Activated CD4-positive, CD25-positive, alpha-beta regulatory T cell treated with anti-CD3 and anti-CD28 coated beads, Interleukin-2, amount 50 U/mL, for 24 hours (primary cell): ENCODE measurements at places on chromosomes 13 and 19.

- no peak for ATAC-seq
These were observed 1.6 kb upstream of the RAP2A start for GRCh38 chr13:97432232-97432916.

DNA sequence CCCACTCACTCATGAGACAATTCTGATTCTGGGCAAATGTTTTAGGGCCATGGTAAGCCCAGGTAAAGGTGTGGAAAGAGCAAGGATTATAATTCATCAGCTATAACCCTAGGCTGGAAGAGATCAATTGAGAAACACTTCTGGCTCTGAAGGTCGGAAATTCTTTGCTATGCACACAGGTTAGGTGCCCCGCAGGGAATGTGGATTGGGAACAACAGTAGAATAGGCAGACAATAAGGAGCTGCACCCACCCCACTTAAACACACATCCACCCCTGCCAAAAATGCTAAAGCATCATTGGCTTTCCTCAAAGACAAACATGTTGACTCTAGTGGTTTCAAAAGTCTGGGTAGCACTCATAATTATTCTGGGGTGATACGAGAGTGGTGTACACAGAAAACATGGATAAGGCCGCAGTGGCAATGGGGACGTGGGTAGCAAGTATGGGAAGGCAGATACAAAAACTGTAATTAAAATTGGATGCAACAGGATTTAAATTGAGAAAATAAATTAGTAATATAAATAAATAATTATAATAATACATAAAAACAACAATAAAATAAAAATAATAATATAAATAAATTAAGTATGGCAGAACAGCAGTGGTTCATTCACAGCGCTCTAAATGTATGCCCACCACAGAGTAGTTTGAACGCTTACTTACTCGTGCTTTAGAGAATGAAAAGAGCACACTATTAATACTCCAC, 8.6 kb downstream of the EFNB2 start:
- ATAC-seq = no peak

DNA sequence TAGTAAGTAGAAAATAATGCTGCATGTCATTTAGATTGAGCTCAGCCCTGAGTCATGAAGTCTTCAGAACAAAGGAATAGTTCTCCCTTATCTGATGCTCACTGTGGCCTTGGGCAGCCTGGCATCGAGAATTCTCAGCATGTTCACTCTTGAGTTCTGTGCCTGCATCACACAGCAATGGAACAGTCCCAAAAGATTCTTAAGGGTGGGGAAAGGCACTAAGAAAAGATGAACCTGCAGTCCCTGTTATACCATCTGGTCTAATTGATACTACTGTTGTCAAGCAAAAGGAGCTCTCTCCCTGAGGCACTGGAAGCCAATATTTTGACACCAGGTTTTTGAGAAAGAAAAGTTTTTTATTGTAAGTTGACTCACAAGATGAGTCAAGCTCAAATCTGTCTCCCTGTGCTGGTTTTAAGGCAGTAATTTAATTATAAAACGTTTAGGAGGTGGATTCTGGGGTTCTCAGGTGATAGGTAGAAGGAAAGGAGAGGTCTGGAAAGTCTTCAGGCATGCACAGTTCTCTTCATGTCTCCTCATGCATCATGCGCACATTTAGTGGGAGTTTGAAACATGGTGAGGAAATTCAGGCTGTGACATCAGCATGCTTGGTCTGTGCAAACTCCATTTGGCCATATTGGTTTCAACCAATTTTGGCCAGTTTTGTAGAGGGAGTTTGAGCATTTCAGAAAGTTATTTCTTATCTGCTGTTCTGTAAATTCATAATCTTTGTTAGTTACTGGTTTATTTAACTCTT, 38.1 kb upstream of the ZNF766 start:
- ATAC-seq = no peak

- ATAC-seq = no peak
These were observed 185.9 kb downstream of the NALCN start for GRCh38 chr13:101230271-101230890.

GRCh38 chr13:41563341-41563983, 106.1 kb downstream of the RGCC start:
- ATAC-seq = no peak

GRCh38 chr19:35618857-35619256, 6.3 kb downstream of the HAUS5 start:
- no peak for ATAC-seq

DNA sequence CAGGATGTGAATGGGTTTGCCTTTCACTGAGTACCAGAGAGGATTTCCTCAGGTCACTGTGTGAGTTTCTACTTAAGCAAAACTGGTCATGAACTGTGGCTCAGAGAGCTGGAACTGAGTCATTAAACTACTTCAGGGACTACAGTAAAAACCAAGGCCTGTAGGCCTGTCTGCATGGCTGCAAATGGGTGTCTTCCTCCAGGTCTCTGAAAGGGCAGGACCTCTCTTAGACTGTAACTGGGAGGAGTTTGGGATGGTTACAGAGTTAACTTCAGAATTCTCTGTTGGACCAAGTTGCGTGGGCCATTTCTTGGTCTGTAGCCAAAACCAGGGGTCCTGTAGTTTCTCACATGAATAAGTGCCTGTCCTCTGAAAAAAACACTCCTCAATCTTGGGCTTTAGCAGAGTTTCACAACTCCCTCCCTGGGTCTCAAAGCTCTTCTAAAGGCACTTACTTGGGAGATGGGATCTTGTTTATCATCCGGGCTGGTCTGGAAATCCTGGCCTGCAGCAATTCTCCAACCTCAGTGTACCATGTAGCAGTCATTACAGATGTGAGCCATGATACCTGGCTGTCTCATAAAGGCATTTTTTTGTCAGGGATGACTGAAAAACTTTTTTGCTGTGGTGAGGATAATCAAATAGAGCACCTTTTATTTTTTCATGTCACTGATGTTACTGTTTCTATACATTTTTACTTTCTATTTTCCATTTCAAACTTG, 19.7 kb downstream of the ZNF714 start:
- ATAC-seq = no peak

DNA sequence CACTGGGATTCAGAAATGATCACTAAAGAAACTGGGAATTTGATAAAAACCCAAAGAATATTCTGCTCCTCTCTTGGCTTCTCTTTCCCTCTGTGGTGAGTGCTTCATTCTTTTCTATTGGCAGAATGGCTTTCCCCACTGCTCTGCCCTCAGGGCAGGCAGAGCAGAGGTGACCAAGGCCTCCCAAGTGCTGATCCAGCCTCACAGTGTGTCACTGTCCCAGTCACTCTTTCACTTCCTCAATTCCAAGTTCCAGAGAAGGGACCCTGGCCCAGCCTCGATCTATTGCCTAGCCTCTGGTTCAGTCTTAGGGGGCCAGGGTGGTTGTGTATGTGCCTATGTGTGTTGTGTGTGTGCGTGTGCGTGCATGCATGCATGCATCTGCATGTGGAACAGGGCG, 180.6 kb upstream of the TMTC4 start:
- no peak for ATAC-seq

DNA sequence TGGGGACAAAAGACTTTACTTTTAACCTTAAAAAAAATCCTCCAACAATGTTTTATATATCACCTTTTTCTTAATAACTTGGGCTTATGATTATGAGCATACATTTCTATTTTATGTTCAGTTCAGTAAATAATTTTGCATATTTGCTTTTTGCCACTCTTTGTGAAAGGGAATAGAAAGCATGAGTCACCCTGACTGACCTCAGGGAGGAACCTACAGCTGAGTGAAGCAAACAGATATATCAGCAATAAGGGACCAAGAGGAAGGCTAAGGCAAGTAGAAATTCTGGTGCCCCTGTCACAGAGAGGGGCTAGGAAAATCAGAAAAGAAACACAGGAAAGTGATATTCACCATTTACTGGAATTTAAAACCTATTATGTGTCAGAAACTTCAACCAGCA, 37.2 kb upstream of the SOHLH2 start:
- no peak for ATAC-seq

GRCh38 chr19:21699197-21699596, 68.2 kb downstream of the ZNF100 start:
- ATAC-seq = no peak

DNA sequence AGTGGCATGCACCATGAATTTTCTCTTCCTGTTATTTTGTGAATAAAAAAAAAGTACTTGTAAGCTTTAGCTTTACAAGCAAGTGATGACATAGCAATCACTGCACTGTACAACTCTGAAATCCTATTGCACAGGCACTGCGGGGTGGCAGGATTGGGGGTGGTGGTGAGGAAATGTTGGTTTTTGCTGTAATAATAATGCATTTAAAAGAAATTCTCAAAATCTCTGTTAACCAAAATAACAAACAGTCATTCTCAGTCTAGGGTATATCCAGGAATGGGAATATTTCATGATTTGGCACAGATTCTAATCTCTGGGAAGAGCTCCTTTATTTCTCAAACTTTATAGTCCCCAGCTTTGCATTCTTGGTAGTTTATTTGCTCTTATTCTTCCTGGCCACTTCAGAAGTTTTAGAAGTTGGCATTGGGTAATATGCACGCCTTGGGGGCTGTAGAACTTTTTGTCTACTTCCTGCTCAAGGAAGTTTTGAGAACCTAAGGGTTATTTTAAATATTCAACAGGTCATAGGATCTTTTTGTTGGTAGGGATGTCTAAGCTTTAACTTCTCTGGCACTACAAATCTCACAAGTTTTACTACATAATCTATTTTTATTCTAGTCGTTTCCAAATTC, 353.0 kb upstream of the KLF12 start:
- ATAC-seq = no peak

DNA sequence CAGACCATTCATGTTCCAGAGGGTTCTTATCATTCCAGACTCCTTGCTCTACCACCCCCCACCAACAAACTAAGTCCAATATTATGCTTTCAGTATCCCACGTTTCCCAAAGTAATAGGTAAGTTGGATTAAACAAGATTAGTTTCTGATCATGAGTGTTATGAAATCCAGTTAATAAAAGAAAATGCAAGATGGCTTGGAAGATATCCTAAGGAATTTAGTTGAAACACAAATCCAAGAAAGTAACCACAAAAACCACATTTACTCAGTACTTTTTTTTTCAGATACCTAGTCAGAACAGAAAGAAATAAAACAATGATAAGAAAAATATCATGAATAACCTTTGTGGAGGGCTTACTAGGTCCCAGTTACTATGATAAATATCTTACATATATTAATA, 119.4 kb upstream of the MIR17HG start:
- no peak for ATAC-seq

DNA sequence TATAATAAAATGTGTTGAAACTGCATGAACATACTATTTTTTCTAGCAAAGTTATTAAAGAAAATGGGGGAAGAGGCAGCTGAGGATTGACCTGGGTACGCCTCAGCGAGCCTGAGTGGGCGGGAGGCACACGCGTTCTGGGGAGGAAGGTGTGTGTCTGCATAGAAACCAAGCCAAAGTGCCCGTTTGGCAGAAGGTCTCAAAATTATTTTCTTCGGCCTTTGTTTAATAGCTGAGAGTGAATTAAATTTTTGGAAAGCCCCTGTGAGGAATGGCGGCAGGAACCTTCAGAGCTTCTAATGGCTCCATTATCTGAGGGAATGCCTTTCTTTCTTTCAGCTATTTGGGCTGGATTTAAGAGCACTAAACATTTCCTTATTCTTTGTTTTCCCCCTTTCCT, 5.2 kb downstream of the ZIC2 start:
- ATAC-seq = no peak

DNA sequence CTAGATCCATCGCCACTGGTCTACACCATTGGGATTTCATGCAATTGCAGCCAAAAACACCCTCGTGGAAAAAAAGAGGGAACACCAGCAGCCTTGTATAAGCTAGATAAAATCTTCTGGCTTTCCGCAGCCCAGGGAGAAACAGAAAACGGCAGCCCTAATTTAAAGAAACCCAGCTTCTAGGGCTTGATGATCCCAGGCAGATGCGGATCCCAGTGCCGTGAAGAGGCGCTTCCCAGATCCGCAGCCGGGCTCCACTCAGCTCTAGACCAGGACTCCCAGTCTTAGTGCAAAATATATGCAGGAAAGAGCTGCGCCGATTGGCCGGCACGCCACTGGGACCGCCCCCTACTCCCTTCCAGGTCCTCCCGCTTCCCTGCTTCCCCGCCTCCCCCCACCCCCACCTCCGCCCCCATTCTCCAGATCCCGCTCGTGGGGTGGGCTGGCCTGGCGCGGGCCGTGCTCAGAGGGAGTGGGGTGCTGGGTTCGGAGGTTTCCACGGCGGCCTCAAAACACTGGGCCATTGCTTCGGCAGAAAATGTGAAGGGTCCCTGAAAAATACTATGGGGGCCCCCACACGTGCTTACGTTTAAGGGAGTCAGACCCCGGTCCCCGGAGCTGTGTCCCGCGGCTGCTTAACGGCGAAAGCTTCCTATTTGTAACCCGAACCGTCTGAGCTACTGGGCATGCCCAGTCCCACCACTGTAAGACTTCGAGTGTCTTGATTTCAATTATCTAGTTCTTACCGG, 63.1 kb downstream of the SERP2 start:
- ATAC-seq = no peak

DNA sequence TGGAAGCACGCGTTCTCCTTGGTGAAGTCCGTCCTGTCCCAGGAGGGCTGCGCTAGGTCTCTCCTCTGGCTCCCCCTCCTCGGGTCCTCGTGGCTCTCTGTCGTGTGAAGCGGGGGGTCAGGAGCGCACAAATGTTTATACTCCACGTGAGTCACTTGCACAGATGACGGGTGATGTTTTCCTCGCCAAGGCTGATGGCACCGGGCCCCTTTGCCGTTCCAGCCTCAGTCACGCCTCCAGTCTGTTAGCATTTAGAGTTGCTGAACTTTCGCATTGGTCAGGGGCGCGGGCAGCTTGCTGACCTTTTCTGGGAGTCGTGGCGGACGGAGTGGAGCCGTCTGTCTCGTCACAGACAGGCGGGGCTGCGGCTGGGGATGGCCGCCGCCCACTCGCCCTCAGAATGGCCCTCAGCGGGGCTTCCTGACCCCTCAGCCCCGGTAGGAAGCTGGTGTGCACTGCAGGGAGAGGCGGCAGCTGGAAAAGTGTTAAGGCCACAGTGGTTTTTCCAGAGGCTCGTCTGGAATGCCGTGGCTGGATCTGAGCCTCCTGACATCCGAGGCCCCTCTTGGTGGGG, 13.7 kb downstream of the KLHL26 start:
- ATAC-seq = no peak

- ATAC-seq = peak; percentile 84
These were observed 170.0 kb downstream of the KDM4B start for GRCh38 chr19:5138606-5139582.

DNA sequence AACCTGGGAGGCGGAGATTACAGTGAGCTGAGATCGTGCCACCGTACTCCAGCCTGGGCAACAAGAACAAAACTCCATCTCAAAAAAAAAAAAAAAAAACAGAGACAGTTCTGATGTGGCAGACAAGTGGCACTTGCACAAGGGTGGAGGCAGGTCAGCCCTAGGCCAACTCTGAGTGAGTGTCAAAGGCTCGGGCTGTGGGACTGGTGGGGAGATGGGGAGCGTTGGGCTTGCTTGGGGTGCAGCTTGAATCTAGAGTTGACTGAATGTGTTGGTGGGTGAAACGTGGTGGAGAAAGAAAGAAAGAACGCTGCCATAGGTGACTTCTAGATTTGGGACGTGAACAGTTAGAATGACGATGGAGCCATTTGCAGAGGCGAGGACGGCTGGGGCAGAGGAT, 121.3 kb upstream of the SPACA7 start:
- no peak for ATAC-seq
